ENCODE measurements at places on chromosomes 2 and 18. TPM values are rescaled to one million over a fixed set of nuclear protein-coding genes. Genes with fewer than 3 reads are reported as not detected.

DNA sequence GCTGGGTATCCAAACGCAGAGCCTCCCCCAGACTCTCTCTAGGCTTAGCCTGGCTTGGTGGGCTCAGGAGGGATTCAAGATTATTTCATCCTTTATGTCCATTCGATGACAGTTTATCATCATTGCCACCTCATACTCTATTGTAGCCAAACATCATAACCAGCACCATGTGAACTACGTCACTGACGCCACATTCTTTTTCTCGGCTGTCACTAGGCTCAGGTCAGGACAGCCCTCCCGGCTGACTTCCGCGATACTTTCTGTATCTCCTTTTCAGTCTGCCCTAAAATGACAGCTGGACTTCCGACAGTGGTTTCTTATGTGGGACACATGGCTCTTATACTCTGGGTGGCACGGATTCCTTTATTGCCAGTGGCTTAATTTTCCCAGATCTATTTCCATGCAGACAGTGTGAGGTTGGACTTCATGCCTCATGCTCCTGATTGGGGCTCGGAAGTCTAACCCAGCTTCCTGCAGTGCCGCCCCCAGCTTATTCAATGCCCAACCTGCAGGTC lies 39.8 kb upstream of the SMIM21 start:
- DNase-seq, result no peak

DNA sequence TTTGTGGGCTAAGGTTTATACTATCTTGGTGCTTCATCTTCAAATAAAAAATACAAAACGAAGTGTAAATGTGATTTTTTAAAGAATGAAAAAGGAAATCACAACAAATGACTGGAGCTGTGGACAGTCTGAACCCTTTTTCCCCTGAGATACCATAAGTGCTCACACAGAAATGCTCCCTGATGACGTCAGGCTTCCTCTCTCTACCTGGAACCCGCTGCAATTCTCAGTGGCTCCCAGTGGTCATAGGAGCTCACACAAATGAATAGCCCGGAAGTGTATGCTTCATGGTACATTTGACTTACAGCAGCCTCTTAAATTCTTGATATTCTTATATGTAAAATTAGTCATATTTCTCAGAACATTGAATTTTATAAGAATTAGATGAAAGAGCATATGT lies 249.7 kb upstream of the GYPC start:
- DNase-seq, result no peak

GRCh38 chr2:188471166-188471565 lies 179.5 kb downstream of the GULP1 start:
- DNase-seq, result no peak

DNA sequence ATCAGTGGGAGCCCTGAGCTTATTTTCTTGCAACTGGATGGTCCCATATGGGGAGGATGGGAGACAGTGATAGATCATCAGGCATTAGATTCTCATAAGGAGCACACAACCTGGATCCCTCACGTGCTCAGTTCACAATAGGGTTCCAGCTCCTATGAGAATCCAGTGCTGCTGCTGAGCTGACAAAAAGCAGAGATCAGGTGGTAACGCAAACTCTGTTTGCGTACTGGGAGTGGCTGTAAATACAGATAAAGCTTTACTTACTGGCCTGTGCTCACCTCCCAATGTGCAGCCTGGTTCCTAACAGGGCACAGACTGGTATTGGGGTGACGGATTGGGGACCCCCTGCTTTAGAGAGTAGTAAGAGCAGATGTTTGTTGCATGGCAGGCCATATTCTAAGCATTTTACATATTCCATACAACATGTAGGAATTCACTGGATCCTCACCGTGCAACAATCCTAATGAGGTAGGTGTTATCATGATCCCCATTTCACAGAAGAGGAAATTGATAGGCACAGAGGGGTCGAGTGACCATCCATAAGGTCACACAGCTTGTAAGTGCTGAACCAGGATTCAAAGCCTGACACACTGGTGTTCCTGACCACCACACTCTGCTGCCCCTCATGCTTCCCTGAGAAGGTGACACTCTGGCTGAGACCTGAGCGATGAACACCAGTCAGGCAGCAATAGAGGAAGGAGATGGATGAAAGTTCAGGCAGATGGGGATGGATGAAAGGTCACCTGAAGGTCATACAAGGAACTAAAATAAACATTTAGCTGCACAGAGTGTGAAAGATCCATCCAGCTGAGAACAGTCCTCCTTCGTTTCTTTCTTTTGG lies 15.7 kb upstream of the MAT2A start:
- DNase-seq, result no peak

- no peak for DNase-seq
These were observed 3.7 kb upstream of the LRP2 start for GRCh38 chr2:169366066-169366465.

DNA sequence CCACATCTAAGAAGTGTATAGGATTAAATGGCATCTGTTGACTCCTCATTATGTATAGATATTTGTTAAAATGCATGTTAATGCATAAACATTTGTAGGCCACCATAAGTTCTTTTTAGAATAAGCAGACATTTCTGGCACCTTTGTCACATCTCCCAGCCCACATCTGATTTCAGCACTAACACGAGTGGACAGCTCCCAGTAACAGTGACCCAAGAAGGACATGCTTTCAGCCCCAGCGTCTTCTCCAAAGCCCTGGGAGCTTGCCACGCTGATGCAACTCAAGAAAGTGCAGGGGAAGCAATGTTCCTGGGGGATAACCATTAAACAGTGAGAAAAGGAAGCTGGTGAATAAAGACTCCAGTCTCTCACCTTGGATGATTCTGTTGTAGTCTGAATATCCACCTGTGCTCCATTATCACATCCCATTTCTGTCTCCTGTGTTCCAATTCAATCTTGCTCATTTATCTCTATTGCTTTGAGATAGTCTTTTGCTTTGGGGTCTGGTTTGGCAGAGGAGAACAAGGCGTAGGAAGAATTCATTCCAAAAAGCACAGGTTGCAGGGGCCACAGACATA lies 182.6 kb upstream of the THSD7B start:
- peak; percentile 4 for DNase-seq

GRCh38 chr2:210422366-210422765 lies 54.2 kb downstream of the LANCL1 start:
- no peak for DNase-seq

DNA sequence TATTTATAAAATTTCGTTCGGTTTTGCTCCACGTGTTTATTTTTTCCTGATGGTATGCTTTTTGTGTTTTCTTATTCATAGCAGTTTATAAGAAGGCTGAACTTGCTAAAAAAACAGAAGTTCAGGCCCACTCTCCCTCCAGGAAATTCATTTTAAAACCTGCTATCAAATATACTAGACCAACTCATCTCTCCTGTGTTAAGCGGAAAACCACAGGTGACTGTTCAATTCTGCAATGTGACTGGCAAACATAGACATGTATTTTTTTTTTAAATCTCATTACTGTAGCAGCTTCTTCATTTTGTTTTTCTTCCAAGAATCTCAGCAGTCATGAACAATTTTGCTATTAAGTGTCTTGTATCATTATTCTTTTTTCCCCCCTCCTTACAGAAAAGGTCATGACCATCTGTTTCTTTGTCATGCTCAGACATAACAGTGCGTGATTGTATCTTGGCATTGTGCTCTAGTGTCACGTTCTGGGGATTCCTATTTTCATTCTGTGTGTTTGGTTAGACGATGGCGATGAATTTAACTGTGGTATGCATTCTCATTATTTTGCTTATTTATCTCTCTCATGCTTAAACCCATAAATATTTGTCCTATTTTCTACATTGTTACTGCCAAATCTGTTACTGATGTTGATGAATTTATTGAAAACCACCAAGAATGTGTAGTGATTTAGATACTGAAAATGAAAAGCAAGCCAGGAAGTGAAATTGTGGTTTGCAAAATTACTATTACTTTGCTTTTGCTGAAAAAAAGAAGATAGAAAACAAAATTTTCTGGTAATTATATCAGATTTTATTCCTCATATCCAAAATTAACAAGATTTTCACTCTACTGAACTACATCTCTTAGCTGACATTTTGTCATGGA lies 74.6 kb upstream of the UNC80 start:
- DNase-seq, result no peak

DNA sequence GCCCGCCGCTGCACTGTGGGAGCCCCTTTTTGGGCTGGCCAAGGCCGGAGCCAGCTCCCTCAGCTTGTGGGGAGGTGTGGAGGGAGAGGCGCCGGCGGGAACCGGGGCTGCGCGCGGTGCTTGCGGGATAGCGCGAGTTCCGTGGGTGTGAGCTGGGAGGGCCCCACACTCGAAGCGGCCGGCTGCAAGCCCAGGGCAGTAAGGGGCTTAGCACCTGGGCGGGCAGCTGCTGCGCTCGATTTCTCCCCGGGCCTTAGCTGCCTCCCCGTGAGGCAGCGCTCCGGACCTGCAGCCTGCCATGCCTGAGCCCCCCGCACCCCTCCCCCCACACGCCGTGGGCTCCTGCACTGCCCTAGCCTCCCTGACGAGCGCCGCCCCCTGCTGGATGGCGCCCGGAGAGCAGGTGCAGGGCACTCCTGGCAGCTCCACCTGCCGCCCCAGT lies 124.4 kb downstream of the CCDC178 start:
- DNase-seq, result no peak

DNA sequence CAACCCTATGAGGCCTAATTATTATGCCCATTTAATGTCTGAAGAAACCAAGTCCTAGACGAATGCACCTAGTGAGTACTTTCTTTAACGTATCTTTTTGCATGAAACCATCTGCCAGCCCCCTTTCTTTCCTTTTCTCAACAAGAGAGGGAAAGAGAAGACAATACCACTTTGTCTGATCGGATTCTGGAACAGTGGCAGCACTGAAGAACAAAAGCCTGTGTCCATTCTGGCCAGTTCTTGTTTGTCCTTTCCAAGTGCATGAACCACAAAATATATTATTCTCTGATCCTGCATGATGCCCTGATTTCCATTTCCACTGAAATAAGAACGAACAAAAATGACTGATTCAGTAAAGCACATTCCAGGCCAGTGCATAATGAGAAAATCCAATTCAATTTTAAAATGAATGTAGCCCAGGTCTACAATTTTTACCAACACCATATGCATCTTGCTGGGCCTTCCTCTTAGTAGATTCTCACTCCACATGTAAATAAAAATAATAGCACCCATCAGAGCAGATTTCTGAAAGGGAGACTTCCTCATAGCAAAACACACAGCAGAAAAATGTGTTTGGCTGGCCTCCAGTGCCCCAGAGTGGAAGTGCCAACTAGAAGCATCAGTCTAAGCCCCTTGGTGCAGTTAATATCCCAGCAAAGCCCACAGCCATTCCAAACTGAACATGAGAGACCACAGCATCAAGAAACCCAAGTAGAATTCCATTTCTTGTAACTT lies 422.6 kb upstream of the ID2 start:
- no peak for DNase-seq

- DNase-seq, result no peak
These were observed 347.3 kb downstream of the ARHGAP15 start for GRCh38 chr2:143476336-143477087.

DNA sequence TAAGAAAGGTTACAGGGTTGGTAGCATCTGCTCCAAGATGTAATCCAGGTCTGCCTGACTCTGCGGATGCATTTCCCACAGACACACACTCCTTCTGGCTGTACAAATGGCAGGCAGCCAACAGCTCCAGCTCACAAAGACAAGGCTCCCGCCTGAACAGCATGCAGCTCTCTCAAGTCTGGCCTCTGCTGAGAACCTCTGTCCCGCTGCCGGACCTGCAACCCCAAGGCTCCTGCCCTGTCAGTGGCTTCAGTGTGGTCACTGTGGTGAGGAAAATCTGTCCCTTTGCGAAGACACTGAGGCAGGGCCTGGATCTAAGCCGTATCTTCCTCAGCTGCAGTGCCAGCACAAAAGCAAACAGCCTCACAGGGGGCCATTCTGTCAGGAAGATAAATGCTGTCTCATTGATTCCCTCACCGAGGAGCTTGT lies 469.3 kb upstream of the MEX3C start:
- DNase-seq, result no peak

DNA sequence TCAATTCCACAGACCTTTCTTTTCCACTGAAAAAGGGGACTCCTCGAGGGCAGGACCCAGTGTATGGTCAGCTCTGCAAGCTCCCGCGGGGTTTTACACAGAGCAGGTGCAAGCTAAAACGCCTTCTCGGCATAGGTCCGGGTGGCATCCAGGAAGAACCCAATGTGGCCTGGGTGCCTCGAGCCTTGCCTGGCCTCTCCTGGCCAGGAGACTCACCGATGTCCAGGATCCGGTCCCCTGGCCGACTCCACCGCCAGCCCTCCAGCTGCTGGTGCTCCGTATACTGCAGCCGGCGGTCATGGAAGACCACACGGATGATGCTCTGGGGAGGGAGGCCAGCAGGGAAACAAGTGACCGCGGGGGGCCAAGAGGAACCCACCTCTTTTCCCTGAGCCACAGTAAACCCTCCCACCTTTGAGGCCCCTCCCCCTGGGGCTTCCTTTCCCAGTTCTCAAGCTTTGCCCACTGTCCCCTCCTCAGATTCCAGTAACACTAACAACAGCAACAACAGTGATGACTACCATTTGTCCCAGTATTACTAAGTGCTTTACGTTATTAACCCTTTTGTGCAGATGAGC lies 36.1 kb downstream of the TFCP2L1 start:
- no peak for DNase-seq

DNA sequence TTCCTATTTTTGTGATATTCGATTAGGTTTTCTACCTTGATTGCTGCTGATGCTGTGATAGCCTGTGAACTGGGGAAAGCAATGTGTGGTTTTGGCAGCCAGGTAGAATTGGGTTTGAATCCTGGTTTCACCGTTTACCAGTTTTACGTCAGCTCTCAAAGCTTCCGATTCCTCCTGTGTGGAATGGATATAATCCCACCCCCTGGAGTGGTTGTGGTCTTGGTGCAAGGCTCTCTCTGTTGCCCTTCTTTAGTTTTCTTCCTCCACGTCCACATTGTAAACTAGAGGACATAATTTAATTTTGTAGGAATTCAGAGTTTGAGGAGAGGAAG lies 45.0 kb downstream of the PHLPP1 start:
- no peak for DNase-seq

The HOXD12 gene
- not detected for total RNA-seq

The TUBB8B gene
- total RNA-seq, result not detected

The UGT1A8 gene
- not detected for total RNA-seq

The GRB14 gene
- total RNA-seq, result not detected

The EPHA4 gene
- 9.7 TPM for total RNA-seq

The STPG4 gene
- 1.0 TPM for total RNA-seq

The PPP1R7 gene
- 65.4 TPM for total RNA-seq

The CCDC74B gene
- not detected for total RNA-seq

Data from naive thymus-derived CD8-positive, alpha-beta T cell (primary cell).